Cardiac fibroblast (primary cell): ENCODE measurements at places on chromosomes 5 and 9.
A peak's percentile ranks its signal among the peaks of the same experiment; 100 is the strongest.

GRCh38 chr5:99068944-99069650, 140.3 kb upstream of the CHD1 start:
- no peak for DNase-seq

GRCh38 chr5:116359592-116359991, 215.0 kb downstream of the SEMA6A start:
- DNase-seq = no peak

- no peak for DNase-seq
These were observed 71.7 kb downstream of the TEX10 start for GRCh38 chr9:100281066-100281465.

DNA sequence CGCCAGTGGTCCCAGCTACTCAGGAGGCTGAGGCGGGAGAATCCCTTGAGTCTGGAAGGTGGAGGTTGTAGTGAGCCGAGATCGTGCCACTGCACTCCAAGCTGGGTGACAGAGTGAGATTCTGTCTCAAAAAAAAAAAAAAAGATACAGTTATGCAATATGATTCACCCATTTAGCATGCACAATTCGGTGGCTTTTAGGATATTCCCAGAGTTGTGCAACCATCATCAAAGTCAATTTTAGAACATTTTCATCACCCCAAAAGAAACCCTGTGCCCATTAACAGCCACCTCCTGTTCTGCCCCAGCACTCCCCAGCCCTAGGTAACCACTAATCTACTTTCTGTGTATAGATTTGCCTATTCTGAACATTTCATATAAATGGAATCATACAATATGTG, 4.3 kb upstream of the DHFR start:
- DNase-seq = peak; percentile 79
